HT1080 (cell line): ENCODE measurements at places on chromosomes 13 and 19.

- DNase-seq: peak; percentile 92
Observed at GRCh38 chr13:30429721-30430694, 7.7 kb downstream of the UBE2L5 start.

DNA sequence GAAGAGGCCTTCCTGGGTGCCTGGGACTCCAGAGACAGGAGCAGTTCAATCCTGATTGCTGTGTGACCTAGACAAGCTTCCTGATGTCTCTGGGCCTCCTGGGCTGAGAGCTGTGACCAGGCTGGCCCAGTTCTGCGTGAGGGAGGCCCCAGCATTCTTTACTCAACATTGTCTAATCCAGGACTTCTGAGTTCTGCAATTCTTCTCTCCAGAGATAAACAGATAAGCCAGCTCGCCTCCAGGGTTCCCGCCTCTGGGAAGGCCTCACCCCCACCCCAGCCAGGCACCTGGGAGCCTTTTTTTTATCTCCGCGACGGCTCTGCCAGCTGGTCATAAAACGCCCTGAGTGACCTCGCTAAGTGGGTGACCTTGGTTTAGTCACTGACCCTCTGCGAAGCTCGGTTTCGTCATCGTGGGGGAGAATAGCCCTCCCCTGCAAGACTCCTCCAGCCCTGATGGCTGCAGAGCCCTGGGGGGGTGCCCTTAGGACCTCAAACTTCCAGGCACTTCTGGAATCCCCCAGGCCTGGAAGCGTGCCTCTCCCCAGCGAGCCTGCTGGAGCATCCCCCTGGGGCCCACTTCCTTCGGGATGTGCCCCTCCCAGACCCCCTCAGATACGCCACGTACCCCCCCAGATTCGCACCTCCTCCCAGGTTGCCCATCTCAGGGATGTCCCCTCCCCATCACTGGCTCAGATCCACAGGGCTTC, 1.9 kb downstream of the SULT2B1 start:
- DNase-seq: peak; percentile 71

- no peak for DNase-seq
Observed at GRCh38 chr19:8071912-8072311, 19.4 kb downstream of the CCL25 start.

GRCh38 chr13:72960114-72960513, 98.7 kb upstream of the KLF5 start:
- no peak for DNase-seq

- DNase-seq: no peak
Observed at GRCh38 chr13:102769679-102770078, 3.9 kb downstream of the TEX30 start.

DNA sequence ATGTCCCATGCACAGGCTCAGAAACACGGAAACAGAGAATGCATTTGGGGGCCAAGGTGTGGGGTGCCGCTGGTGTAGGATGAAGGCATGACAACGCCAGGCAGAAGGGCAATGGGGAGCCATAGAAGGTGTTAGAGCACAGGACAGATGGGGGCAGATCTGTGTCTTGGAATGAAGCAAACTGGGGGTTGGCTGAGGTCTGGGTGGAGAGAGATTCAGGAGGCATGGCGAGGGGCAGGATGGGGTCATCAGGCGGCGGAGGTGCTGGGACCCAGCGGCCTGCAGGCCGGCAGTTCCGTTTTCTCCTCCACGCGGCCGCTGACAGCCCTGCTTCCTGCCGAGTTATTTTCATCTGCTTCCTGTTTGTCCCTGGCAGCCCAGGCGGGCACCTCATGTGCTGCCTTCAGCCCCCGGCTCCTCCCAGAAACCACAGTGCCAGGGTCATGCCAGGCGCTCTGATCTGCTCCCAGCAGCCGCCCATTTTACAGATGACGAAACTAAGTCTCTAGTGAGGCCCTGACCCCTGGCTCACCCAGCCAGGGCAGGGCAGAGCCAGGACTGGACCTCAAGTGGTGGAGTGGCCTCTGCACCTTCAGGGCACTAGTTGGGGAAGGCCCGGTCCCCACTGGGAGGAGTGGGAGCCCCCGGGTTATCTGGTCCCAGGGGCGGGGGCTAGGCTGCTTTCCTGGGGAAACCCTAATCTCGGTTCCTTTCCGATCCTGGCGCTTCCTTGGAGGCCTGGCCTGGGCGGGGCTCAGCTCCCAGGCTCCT, 2.2 kb downstream of the ARHGAP45 start:
- DNase-seq: peak; percentile 46

DNA sequence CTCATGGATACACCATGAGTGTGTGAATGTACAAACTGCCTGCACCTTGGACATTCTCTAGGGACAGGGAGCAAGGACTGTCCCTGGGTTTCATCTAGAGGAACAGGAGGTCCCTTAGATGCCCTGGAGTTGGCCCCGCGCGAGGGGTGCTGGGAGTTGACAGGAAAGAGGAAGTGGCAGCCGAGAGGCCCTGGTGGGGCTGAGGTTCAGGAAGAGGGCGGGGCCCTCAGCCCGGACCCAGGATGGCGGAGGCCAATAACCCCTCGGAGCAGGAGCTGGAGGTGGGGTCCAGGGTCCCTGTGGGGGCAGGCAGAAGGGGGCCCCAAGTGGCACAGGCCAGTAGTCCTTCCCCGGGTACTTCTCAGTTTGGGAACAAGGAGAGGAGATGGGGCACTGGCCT, 6.9 kb downstream of the PKN1 start:
- DNase-seq: no peak

DNA sequence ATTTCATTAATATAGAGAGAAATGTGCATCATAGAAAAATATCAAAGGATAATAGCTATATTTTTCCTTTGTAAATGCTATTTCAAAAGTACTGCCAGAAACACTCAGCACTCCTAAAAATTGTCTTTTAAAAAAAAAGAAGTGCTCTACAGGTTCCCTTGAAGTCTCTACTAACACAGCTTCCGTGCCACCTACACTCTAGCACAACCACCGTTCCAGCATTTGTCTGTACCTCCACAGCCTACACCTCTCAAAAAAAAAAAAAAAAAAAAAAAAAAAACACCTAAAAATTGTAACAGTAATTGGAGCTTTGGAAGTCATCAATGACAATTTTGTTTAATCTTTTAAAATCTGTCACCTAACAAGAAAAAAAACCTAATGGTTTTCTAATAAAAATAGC, 485.6 kb downstream of the MYO16 start:
- DNase-seq: no peak

DNA sequence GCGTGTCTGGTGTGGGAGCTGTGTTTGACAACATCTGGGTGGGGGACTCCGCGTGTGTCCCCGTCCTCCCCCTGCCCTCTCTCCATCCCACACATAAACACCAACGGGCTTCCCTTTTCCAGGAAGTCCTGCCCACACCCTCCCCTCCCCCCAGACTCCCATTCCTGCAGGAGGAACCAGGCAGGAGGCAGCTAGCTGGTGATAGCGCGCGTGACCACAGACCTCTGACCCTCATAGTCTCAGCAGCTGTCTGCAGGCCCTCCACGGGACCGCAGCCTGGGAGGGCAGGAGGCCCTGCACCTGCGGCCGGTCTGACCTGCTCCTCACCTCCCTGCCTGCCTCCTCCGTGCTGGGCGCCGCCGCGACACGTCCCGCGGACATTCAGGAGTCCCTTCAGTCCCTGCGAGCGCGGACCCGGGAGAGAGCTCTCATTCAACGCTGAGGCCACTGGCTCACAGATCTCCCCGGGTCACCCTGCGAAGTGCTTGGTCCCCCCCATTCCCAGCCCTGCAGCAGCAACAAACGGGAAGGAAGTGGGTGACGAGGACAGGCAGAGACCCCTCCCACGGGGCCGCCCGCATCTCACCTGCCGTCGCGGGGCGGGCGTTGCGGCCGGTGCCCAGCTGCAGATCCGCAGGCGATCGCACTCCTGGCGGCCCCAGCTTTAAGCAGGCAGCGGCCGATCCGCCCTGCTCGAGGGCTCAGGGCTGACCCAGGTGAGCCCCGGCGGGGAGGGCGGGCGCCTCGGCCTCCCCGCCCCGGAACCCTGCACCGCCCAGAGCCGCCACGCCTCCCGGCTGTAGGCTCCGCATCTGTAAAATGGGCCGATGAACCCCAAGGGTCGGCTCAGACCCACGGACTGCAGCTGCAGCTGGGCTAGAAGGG, 1.1 kb upstream of the ACP5 start:
- DNase-seq: no peak

- DNase-seq: peak; percentile 62
Observed at GRCh38 chr19:13012690-13013608, 17.7 kb downstream of the NFIX start.

GRCh38 chr19:33938821-33939220, 142.2 kb downstream of the KCTD15 start:
- DNase-seq: no peak

- no peak for DNase-seq
Observed at GRCh38 chr13:51559946-51560735, 24.1 kb upstream of the WDFY2 start.

- DNase-seq: no peak
Observed at GRCh38 chr13:65036999-65037398, 2193.1 kb downstream of the PCDH9 start.

- DNase-seq: peak; percentile 52
Observed at GRCh38 chr19:782185-782877, 14.9 kb upstream of the PTBP1 start.

DNA sequence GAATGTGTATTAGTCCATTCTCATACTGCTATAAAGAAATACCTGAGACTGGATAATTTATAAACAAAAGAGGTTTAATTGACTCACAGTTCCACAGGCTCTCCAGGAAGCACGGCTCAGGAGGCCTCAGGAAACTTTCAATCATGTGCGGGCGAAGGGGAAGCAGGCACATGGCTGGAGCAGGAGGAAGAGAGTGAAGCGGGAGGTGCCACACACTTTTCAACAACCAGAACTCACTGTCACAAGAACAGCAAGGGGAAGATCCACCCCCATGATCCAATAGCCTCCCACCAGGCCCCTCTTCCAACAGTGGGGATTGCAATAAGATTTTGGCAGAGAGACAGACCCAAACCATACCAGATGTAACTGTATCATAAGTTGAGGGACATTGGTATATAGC, 72.7 kb downstream of the IRS2 start:
- no peak for DNase-seq

DNA sequence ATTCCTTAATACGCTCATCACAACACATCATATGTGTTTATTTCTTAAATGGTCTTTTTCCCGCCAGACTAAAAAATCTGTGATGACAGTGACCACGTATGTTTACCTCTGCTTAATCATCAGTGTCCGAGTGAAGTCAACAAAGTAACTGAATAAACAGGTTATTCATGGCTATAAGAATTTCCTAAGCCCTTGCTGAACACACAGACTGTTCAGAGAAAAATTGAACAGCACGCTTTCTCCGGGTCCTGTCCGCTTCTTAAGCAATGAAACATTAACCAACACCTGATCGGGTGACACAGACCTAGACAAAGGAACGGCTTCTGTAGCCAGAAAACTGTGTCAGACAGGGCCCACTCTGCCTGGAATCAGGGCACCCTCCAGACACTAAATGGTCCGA, 14.3 kb downstream of the SAFB2 start:
- no peak for DNase-seq

GRCh38 chr13:65943708-65944107, 1286.4 kb downstream of the PCDH9 start:
- DNase-seq: no peak

DNA sequence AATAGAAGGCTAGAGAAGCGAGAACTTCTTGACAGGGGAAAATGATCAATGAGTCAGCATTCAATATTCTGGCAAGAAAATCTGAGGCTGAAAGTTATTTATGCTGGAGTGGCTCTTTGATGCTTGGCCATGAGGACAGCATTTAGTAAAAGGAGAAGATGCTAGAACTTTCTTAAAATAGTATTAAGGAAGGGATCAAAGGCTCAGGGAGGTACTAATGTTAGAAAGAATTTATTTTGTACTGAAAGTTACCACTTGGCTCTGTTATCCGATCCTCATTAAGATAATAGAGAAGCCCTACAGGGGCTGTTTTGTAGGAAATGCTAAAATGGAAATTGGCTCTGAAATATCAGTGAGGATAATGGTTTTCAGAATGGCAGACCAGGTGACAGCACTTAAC, 1774.6 kb upstream of the PCDH20 start:
- DNase-seq: no peak

- DNase-seq: no peak
Observed at GRCh38 chr19:18587962-18588610, 512 bp upstream of the REX1BD start.

DNA sequence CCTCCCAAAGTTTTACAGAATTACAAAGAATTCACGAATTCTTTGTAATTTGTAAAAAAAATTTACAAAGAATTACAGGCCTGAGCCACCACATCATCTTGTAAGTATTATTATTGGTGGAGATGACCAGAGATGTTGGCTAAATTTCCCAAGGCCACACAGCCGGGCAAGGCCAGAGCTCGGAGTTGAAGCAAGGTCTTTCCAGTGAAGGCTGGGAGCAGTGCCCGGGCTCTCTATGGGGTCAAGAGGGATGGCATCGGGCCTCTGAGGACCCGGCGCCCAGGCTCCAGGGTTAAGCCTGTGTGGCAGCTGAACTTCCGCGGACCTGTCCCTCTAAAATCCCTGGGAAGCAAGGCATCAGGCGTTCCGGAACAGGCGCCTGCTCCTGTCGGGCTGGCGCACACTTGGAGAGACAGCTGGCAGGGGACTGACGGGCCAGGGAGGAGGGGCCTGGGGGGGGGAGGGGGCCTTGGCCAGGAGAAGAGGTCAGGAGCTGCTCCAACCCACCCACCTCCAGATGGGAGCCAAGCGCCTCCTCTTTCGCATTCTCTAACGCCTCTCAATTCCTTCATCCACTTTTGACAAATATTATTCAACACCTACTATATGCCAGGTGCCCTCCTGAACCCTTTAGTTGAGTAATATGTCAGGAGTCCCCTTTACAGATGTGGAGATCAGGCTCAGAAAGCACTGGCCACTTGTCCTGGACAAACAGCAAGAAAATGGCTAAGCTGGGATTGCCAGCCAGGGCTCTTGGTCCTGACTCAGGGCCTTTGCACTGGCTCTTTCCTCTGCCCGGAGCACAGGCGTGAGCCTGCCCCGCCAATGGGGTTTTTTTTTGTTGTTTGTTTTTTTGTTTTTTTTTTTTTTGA, 36.8 kb upstream of the SEMA6B start:
- DNase-seq: no peak

DNA sequence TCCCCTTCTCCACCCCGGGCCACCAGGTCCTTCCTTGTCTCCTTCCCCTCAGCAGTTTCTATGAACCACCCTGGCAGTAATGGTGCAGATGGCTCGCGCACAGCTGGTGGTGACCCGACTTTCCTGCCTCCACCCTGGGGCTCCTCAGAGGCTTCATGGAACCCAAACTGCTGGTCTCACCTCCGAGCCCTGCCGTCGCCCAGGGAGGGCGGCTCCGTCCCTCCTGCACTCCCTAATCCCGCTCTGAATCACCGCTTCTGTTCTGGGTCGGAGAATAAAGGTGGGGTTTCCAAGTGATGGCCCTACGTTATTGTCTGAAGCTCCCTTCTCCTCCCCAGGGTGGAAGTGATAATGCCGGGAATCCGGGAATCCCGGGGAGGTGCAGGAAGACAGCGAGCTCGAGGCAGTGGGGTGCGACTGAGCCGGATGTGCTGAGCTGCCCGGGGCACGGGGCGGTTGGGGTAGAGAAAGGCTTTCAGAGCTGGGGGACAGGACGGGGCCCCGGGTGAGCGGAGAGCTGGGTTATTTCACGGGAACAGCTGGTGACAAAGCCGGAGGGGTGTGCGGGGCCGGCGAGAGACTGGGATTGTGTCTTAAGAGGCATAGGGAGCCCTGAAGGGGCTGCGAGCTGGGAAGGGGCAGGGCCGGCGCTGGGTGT, 711 bp downstream of the FUT2 start:
- DNase-seq: no peak

GRCh38 chr13:36089130-36089647, 42.0 kb downstream of the DCLK1 start:
- DNase-seq: no peak

GRCh38 chr13:42107421-42107820, 59.0 kb downstream of the DGKH start:
- no peak for DNase-seq

- no peak for DNase-seq
Observed at GRCh38 chr13:40376296-40376849, 290.1 kb downstream of the FOXO1 start.
